ENCODE measurements at places on chromosomes 1 and 21.

DNA sequence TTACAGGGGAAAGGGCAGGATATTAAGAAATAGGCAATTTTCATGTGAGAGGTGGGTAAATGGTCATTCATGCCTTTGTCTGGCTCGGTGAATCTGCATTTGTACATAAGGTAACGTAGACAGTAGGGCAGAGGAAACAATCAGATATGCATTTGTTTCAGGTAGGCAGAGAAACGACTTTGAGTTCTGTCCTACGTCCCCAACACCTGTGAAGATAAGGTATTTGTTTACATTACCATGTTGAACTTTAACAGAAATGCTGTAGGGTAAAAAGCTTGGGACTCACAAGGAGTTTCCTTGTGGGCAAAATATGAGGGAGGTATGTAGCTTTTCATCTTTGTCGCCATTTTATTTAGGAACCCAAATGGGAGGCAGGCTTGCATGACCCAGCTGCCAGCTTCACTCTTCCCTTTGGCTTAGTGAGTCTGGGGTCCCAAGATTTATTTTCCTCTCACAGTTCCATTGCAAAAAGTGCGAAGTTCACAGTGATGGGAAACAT lies 31.4 kb downstream of the B3GALT5 start:
- no peak for DNase-seq

- no peak for DNase-seq
Observed at GRCh38 chr1:183051546-183051945, 28.3 kb downstream of the LAMC1 start.

GRCh38 chr1:58789996-58790660 lies 6.3 kb upstream of the JUN start:
- no peak for DNase-seq

DNA sequence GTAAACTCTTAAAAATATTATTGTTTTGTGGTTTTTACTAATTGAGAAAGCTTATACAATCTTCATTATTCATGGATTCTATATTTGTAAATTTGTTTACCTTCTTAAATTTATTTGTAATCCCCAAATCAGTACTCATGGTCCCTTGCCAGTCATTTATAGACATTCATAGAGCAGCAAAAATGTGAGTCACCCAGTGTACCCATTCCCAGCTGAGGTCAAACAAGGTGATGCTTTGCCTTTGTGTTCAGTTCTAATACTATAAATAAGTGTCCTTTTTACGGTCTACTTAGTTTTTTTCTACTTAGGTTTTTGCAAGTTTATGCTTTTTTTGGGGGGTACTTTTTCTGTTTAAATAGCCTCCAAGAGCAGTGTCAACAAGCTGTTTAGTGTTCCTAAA lies 36.1 kb downstream of the SORT1 start:
- DNase-seq, result no peak

GRCh38 chr1:21369905-21370304 lies 70.0 kb upstream of the NBPF3 start:
- no peak for DNase-seq

GRCh38 chr1:110067893-110068645 lies 2.4 kb downstream of the ALX3 start:
- DNase-seq, result no peak

- DNase-seq, result no peak
Observed at GRCh38 chr1:247357052-247357780, 25.5 kb upstream of the ZNF496 start.

DNA sequence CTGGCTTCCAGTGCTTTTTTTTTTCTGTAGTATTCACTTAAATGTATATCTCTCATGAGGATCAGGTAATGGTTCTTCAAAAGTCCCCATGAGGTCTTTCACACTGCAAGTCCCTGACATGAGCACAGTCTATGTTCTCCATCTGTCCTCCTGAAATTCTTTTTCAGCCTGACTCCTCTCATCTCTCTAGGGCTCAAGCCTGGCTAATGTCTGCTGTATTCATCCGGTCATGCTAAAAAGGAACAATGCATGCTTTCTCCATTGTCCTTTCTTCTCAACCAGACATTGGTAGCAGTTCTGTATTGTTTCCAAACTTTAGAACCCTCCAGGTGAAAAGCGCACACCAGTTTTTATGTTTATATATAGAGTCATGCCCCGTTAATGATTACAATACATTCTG lies 368.3 kb upstream of the OLFM3 start:
- no peak for DNase-seq

GRCh38 chr1:186374303-186375151 lies 526 bp downstream of the TPR start:
- DNase-seq, result no peak

- no peak for DNase-seq
Observed at GRCh38 chr1:46823151-46823550, 24.3 kb downstream of the CYP4B1 start.

- DNase-seq, result no peak
Observed at GRCh38 chr1:169113613-169114119, 7.2 kb downstream of the ATP1B1 start.

DNA sequence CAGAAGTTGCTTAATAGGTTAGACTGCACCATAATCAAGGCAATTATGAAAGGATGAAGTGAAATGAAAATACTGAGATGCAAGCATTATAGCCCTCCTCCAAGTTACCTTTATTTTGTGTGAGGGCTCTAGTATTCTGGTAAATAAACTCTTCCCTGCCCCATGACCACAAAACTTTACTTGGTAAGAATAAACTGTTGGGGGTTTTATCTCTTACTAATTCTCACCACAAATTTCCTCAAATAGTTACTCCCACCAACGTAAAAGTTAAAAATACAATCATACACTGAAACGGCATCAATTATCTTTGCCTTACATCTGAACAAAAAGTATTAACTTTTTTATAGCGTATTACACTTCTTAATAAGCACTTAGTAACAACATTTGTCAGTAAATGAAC lies 29.5 kb downstream of the C21orf91 start:
- DNase-seq, result no peak

GRCh38 chr1:33985656-33986055 lies 121.8 kb downstream of the HMGB4 start:
- no peak for DNase-seq

GRCh38 chr21:28580585-28580984 lies 412.1 kb downstream of the LTN1 start:
- no peak for DNase-seq

GRCh38 chr1:100234432-100234831 lies 15.2 kb downstream of the DBT start:
- no peak for DNase-seq

DNA sequence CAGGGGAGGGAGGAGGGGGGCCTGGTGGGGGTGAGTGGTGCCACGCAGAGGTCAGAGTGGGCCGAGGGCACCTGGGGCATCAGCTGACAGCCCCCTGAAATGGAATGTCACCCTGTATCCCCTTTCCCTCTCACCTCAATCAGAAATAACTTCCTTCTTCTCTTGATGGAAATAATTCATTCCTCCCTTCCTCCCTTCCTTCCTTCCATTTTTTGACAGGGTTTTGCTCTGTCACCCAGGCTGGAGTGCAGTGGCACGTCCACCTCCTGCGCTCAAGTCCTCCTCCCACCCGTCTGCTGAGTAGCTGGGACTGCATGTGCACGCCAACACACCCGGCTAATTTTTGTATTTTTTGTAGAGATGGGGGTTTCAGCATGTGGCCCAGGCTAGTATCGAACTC lies 48.4 kb upstream of the LRRC3 start:
- no peak for DNase-seq

GRCh38 chr1:230077436-230078213 lies 10.6 kb downstream of the GALNT2 start:
- no peak for DNase-seq

GRCh38 chr1:208137193-208137592 lies 107.0 kb downstream of the PLXNA2 start:
- DNase-seq, result no peak

DNA sequence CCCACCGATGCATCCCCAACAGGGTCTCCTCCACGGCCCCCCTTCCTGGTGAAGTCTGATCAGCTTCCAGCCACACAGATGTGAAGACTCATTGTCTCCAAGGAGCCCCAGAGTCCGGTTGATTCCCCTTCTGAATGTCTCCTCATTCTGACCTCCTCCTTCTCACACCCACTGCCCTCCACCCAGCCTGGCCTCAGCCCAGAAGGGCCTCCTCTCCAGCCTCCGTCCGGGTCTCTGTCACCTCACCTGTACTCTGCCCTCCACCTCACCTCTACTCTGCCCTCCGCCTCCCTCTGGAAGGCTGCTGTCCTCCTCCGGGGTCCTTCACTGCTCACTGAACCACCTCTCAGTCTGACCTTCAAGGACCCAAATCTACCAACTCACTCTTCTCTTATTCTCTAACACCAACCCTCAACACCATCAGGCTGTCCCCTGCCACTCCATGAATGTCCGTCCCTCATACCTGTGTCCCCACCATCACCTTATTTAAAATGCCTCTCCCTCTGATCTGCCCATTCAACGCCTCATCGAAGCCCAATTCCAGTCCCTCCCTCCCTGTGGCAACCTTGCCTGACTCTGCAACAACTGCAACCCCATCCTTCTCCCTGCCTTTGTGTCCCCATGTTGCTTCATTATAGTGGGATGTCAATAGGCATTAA lies 201.2 kb downstream of the TOMM20 start:
- no peak for DNase-seq

GRCh38 chr1:100894603-100895539 lies at the start of gene EXTL2:
Gene EXTL2 (minus strand): TSS chr1:100894842. CDS start chr1:100888757, 6,085 bp downstream.
- DNase-seq, result peak; percentile 59

GRCh38 chr21:28332796-28333195 lies 659.9 kb downstream of the LTN1 start:
- no peak for DNase-seq

DNA sequence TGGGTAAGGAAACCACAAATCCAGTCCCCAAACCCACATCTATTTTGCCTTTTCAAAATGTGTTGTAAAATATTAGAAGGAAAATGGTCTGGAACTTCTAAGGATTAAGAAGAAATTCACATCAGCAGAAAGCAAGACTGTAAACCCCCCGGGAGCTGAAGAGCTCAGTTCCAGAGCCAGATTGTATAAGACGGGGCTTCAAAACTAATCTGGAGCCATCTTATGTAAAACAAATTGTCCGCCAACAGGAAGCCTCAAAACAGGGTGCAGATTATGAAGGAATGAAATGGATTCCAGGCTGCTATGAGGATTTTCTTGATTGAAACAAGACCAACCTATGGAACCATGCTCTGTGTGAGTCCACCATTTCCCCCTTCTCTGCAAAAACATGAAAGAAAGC lies 25.1 kb upstream of the HUNK start:
- no peak for DNase-seq

DNA sequence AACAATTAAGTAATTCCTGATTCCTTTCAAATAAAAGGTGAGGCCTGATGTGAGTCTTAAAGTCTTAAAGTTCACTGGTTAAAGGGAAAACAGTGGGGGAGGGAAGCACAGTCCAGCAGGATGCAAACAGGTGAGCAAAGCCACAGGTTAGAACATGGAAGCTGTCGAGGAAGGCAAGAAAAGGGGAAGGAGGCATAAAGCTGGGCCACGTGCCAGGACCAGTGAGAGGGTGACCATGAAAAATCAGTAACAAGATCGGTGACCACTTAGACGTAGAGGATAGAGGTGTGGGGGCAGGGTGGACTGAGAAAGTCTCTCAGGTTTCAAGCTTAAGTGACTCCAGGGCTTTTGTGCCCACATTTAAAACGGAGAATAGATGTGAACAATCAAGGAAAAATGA lies 231.3 kb downstream of the SETD4 start:
- no peak for DNase-seq

DNA sequence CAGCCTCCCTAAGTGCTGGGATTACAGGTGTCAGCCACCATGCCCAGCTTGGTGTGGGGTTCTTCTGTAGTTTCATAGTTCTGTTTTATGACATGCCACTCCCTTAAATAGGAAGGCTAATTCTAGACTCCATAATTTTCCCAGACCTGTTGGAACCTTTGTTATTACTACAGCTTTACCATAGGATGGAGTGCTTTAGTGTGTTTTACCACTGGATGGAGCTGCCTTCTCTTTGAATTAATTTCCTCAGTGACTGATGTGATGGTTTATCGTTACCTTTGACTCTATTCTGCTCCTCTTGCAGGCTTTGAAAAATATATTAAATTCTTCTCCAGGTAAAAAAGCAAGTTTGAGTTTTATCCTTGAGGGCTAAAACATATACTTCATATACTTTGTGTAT lies 84.6 kb upstream of the NEK7 start:
- no peak for DNase-seq

Measured in GDM1 (cell line).